ENCODE measurements at places on chromosomes 6 and 20. TPM values are rescaled to one million over a fixed set of nuclear protein-coding genes. Genes with fewer than 3 reads are reported as not detected.
A peak's percentile ranks its signal among the peaks of the same experiment; 100 is the strongest.

GRCh38 chr20:38995536-38996044, 33.4 kb downstream of the DHX35 start:
- ATAC-seq, result no peak

DNA sequence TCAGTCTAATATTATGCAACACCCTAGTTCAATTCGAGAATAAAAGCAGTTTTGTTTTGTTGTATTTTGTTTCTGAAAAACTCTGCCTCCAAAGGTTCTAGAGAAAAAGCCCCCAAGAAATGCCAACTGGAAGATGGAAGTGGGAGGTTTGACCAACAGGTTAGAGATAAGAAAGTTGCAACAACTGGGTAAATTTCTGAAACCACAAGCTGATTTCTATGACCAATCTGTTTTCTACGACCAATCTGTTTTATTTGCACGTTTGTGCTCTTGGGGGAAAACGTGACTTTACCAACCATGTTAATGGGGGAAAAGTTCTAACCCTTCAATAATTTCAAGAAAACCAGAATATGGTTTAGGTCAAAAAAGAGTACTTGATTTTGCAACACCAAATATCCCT, 173.2 kb downstream of the PDE7B start:
- no peak for ATAC-seq

GRCh38 chr6:31768363-31769257, 6.2 kb downstream of the SAPCD1 start:
- no peak for ATAC-seq

DNA sequence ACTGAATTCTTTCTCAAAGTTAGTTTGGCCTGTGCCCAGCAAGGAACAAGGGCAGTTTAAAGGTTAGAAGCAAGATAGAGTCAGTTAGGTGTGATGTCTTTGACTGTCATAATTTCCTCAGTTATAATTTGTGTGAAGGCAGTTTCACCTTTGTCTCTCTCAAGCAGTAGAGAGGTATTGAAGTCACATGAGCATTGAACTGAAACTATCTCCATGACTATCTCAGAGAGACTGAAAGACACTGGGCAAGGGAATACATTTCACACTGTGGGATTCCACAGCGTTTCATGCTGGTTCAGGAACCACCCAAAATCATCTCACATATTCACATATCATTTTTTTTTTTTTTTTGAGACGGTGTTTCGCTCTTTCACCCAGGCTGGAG, 366.1 kb downstream of the PREX1 start:
- no peak for ATAC-seq

DNA sequence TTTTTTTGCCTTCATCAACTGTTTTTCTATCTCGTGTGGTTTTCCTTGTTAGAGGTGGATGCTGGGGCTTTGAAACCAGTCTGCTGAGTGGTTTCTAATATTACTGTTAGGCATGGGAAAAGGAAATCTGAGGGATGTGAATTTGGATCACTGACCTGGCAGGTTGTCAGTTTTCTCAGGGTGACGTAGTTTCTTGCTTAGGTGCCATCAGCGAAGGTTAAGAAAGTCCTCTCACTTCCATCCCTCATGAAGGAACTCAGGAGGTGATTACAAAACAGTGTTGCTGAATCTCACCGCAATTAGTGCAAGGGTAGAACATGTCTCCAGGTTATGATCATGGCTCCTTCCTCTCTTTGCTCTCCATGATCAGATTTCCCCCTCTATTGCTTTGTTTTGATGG, 135.9 kb downstream of the SOX4 start:
- ATAC-seq, result no peak

DNA sequence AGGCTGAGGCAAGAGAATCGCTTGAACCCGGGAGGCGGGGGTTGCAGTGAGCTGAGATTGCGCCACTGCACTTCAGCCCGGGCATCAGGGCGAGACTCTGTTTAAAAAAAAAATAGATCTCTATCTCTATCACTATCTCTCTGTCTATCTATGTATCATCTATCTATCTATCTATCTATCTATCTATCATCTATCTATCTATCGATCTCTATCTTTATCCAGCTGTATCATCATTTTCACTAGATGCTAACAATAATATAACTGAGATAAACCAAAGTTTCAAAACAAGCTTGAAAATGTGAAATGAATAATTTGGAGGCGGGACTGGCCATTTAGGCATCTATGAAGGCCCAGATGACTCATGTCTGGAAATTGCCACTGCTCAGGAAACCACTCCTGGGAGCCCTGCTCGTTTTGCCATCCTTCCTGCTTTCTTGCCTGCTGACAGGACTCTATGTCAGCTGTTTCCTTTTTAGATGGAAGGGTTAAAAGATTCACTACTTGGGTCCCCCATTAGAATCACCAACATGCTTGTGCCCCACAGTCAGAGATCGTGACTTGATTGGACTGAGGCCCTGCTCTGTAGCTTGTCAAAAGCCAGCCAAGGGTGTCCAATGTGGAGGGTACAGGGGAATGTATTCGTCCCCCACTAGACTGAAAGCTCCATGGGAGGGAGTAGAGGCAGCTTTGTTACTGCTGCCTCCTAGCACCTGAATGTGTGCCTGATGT, 61.7 kb downstream of the UTRN start:
- no peak for ATAC-seq

The SYCP2L gene
- 2.5 TPM for total RNA-seq

DNA sequence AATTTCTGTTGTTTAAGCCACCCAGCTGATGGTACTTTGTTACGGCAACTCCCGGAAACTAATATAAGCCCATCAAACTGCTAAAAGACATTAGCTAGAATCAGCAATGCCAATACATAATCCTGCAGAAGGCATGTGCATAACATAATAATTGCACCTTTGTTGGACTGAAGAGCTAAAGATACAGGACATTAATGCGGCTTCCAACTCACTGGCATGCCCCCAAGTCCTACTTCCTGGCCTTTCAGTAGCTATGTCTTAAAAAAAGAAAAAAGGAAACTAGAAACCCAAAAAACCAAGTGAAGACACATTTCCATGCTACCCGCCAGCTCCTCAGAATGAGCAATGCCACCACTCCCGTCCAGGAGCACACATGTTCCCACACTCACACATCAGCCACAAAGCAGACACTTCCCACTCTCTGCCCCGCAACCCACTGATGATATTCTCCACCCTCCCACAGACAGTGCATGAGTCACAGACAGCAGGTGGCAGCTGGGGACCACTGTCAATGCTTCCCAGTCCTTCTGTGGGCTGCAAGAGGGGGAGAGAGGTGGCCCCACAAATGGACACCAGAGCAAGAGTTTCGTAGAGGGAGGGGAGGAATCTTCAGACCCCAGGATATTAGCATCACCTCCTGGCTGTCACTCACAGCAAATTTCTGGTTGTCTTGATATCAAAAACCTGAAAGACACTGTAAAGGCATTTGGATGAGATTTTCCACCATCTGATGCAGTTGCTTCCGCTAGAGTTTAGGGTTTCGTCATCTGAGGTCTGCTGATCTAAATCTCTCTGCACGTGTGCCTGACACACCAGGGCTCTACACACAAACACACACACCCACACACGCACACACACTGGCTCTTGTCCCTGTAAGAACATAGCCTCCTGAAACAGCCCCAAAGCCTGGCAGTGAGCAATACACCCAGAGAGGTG, 32.8 kb downstream of the GFOD1 start:
- ATAC-seq, result peak; percentile 37

GRCh38 chr20:219290-220115, 7.6 kb upstream of the DEFB129 start:
- ATAC-seq, result no peak

- ATAC-seq, result no peak
These were observed 75.4 kb downstream of the ZNF133 start for GRCh38 chr20:18363708-18364107.

The SDCBP2 gene
- 17.5 TPM for total RNA-seq

DNA sequence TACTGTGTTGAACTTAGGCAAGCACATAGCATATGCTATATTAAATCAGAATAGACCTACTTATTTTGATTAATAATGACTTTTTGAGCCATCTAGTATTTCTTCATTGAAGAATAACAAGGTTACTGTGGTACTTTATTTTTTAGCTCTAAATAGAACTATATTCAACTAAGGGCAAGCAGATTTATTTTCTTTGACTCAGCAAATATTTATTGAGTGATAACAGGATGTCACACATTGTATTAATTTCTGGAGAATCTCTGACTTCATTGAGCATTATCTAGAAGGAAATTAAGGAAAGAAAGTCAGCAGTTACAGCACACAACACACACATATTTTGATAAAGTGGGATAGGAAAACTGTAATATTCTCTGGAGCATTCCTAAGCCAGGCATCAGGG, 407.4 kb downstream of the CD109 start:
- no peak for ATAC-seq

- ATAC-seq, result no peak
These were observed 16.3 kb upstream of the ZNF311 start for GRCh38 chr6:29021434-29021833.

DNA sequence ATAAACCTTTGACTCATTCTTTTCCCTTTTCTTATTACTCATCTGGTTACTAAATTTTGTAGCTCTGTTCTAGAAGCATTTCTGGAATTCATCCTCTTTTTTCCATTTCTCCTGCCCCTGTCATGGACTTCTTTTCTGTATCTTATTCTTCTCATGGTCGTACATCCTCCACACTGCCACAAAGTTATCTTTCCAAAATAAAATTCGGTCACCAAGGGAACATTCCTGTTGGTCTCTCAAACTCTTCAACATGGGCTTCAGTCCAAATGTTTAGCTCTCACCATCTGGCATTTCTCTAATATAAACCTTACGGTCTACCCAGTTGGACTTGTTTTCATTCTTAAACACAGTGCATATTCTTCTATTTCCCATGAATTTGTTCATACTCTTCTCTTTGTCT, 428.8 kb upstream of the ID4 start:
- no peak for ATAC-seq

DNA sequence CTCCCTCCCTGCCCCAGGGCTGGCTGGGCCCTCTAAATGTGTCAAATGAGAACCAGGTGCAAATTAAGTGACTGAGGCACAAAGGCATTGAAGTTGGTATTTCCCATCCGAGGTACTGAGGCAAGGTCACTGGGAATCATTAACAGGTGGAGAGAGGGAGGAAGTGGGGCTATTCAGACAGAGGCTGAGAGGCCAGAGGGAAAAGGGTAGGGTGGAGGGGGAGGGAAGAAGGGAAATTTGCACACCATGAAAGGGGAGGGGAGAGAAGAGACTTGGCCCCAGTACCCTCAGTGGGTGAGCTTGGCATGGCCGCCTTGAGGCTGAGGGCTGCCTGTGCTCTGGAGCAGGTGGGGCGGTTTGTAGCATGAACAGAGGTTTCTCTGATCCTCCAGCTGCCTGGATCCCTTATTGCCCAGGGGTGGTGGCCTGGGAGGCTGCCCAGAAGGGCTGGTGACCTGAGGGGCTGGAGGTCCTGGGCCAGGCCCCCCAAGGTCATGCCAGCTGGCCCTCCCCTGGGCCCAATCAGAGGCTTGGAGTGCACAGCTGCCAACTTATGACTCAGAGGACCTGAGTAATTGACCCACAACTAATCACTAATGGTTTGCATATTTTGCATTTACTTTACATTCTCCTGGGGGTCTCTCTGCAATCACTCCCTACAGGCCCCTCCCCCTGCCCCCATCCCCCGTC, 40.3 kb upstream of the ZFAND3 start:
- no peak for ATAC-seq

DNA sequence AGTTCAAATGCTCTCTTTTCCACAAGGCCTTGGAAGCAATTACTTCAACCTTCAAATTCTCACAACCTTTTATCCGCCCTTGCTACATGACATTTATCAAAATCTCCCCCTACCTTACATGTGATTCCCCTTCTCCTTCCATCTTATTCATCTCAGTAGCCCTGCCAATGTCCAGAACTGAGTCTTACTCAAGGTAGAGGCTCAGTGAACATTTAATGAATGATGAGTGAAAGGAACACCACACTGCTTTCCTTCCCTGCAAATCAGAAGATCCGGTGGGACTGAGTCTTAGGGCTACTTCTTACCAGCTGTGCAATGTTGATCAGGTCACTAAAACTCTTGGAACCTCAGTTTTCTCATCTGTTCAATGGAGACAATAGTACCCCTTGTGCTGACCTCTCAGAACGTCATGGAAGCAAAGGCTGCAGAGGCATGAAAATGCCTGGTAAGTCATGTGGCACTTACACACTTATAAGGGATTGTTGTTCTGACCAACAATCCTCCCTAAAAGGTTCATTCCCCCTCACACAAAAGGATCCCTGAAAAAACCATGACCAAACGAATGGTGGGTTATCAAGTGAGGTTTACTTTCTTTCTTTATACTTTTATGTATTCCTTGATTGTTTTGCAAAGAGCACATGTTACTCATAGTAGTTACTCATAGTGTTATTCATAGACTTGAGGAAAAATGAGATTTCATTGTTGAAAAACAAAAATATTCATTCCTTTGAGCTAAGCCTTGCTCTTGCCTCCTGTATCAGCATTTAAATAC, 6.5 kb downstream of the MDGA1 start:
- no peak for ATAC-seq

DNA sequence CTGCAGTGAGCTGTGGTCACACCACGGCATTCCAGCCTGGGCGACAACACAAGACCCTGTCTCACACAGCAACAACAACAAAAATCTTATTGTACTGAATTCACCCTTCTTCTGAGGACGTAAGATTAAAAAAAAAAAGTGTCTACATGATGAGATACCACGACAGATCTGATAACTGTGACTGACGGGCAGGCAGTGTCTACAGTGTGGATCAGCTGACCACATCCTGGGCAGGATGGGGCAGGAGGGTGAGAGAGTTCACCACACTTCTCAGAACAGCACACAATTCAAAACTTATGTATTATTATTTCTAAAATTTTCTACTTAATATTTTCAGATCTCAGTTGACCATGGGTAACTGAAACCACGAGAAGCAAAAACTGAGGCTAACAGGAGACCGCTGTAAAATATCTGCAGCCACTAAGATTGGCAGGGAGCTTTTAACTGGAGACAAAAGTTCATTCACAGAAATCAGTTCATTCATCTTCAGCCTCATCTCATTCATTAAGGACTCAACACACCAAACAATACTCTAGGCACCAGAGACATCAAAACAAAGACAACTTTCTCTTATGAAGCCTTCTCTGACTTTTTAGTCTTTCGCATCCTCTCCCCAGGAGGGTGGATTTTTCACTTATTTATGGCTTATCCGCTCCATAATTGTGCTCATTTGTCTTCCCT, 15.7 kb upstream of the NHSL1 start:
- ATAC-seq, result no peak

GRCh38 chr20:47791084-47791599, 5.9 kb upstream of the SULF2 start:
- ATAC-seq, result no peak

- ATAC-seq, result no peak
These were observed 29.0 kb downstream of the SPTLC3 start for GRCh38 chr20:13037727-13038126.

The BMP6 gene
- total RNA-seq, result 1.4 TPM
